ENCODE measurements at places on chromosomes 12 and 14.

DNA sequence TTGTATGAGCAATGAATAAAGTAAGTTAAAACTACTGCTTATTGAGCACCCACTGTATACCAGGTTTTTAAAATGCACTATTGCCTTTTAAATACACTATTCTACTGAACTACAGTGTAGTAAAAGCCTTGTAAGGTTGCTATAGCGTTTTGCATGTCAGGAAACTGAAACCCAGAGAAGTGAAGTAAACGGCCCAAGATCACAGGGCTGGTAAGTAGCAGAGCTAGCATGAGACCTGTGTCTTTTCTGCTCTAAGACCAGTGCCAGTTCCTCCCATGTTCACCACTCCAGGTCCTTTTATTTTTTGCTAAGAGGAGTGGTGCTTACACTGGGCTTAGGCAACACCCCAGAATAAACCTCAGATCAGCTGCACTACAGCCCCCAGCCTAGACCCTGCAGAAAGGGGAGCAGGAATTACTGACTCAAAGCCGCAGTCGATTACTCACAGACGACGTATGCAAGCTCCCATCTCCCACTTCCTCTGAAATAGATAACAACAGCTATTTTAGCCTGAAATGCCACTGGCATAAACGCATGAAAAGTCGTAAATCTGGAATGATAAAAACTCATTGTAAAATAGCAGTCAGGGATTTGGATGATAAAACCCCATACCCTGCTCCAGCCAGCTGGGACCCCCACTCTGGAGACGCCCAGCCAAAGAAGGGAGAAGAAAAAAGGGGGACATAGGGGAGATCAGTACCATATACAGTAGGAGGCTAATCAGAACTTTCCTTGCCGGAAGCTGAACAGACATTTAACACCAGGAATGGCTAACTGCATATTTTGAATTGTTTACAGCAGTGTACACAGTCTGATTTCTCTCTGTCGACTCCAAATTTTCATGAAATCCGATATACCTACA, 108.3 kb downstream of the NUAK1 start:
- no peak for DNase-seq

- no peak for DNase-seq
Measured at GRCh38 chr12:58247633-58248032, 306.3 kb downstream of the ATP23 start.

GRCh38 chr12:31906557-31907301, 52.5 kb upstream of the RESF1 start:
- DNase-seq: no peak

GRCh38 chr14:75372260-75372659, 55.6 kb upstream of the JDP2 start:
- no peak for DNase-seq

DNA sequence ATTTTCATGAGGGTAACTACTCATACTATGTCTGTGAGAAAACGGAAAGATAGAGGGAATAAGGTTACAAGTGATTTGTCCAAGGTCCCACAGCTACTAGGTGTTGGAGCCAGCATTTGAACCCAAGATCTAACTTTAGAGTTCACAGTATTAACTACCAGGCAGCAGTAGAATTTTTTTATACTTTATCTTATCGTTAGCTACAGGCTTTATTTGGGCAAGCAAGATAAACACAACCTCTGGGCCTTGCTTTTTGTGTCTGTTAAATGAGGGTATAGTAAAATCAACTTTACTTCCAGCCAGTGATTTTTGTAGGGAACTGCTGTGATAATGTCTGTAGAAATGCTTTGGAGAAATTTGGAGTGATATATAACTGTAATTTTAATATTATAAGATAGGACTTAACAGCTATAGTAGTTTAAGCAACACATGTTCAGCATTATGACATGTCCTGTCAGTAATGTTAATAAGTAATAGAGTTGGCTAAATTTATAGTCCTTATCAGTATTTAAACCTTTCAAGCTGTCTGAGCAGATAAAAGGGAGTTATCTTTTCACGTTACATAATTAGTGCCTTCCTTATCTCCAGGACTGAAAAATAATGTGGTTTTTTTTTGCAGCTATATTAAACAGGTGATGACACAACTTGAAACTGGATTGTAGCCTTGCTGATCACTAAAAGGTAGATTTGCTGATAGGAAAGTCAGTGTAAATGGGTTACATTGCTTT, 12.8 kb downstream of the LEMD3 start:
- no peak for DNase-seq

GRCh38 chr14:56189307-56189706, 71.1 kb downstream of the PELI2 start:
- DNase-seq: no peak

- no peak for DNase-seq
Measured at GRCh38 chr14:85442996-85443395, 86.9 kb upstream of the FLRT2 start.

DNA sequence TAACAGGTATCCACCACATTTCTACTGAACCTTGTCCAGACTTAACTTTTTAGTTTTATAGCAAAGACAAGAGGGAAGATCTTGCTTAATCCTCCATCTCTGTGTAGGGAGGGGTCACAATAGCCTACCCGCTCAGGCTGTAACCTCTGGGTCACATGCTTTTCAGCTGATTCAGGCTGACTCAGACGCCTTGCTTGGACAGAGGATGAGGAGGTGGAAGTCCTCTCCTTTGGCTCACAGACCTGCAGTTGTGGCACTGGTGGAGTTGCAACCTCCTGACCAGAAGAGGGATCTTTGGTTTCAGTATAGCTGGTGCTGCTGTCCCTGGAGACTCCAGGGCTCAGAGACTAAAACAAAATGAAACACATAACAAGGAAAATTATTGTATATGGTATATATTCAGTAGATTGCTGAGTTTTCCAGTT, 16.2 kb downstream of the ACIN1 start:
- no peak for DNase-seq

DNA sequence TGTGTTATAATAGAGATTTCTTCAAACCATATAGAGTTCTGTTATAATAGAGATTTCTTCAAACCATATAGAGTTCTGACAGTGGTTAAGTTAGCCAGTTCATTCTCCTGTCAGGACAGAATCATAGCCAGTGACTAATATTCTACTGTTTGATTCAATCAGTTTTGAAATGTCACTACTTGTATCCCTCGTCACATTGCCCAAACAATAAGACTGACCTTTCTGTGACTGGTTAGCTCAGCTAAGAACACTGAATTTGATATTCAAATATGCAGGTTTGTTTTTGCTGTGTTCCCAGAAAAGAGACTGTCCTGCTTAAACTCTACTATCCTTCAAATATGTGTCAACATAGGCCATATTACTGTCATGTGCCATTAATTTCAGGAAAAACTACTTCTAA, 74.4 kb downstream of the ALG10B start:
- DNase-seq: no peak

GRCh38 chr14:73696466-73697400, 17.5 kb downstream of the PNMA1 start:
- DNase-seq: no peak

All from GM12892 (cell line).